ENCODE measurements at places on chromosomes 5 and 9.

GRCh38 chr9:17635115-17635890 lies 56.4 kb downstream of the SH3GL2 start:
- no peak for DNase-seq

GRCh38 chr5:76788362-76788761 lies 30.5 kb upstream of the F2RL1 start:
- no peak for DNase-seq

DNA sequence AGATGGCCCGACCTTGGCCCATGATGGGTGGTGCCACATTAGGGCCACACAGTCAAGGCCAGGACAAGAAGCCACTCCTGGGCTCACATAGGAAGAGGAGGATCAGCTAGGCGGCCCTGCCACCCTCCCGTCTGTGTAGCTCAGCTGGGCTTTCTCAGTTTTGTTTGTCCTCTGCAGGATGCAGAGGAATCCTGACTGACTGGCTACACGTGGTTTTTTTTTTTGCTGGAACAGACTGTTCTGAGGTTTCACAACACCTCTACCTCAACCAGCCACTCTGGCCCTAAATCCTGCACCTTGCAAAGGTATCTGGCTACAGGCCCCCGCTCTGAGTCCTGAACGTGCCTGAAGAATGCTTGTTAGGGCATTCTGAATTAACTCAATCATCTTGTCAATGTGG lies 88.3 kb upstream of the MSX2 start:
- DNase-seq, result no peak

DNA sequence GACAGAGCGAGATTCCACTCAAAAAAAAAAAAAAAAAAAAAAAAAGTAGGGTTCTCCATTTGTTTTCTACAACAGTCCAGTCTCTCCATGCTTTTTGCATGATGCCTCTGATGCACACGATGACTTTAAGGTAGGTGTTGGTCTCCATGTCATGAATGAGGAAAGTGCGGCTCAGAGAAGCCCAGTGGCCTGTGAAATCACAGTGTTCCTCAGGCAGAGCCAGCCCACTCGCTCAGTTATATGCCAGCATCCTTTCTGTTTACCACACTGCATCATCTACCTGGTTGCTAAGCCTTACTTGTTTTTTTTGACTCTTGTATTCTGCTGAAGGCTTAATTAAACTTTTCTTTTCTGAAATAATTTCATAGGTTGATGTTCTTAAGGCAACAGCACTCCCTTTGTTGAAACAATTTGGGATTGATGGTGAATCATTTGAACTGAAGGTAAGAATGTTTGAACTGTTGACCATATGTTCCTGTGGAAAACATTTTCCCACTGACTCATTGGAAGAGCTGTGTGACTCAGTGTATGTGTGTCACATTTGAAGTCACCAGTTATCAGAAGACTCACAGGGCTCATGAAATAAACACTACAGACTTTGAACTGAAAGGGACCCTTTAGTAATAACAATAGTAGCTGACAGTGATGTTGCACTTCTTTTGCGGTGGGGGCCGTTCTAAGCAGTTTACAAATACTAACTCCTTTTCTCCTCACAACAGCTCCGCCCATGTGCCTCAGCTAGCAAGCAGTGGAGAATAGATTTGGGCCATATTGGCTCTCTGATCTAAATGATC lies 40.2 kb downstream of the RCL1 start:
- no peak for DNase-seq

GRCh38 chr5:147857302-147858129 lies 21.0 kb upstream of the SCGB3A2 start:
- DNase-seq, result peak; percentile 74

GRCh38 chr5:95664204-95664786 lies 17.7 kb downstream of the RFESD start:
- DNase-seq, result peak; percentile 55

- DNase-seq, result no peak
Observed at GRCh38 chr9:127972236-127972871, 8.4 kb downstream of the EEIG1 start.

DNA sequence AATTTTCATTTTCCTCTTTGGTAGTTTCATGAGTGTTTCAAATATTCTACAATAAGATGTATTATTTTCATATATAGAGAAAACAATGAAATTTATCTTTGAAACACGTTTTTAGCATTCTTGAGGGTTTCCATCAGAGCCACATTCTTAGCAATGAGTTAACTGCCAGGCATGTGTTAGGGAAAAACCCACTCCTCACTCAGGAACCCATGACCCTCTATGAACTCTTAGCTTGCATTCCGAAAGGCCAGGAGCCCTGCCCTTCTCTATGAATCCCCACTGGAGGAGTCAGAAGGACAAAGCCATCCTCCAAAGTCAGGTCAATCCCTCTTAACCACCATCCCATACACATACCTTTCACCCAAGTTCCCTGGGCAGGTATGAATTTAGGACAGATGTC lies 57.5 kb downstream of the ADAMTS12 start:
- no peak for DNase-seq

DNA sequence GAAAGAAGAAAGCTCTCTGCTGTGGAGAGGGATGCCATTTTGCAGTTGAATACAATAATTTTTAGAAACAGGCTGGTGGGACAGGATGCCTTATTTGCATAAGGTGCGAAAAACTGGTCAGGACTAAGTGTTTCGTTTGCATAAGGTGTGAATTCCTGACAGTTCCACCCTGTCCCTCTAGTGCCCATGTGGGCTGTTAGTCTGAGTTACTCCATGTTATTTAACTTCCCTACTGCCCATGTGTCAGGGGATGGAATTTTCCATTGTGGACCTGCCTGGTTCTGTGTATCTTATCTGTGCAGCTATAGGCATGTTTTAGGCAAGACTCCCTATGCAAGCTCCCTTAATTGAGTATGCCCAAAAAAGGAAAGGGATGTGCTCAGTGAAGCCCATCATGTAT lies 35.3 kb upstream of the NFIL3 start:
- no peak for DNase-seq

- DNase-seq, result no peak
Observed at GRCh38 chr5:167128581-167128980, 1162.9 kb upstream of the WWC1 start.

- DNase-seq, result no peak
Observed at GRCh38 chr5:96339862-96340261, 93.2 kb downstream of the PCSK1 start.

DNA sequence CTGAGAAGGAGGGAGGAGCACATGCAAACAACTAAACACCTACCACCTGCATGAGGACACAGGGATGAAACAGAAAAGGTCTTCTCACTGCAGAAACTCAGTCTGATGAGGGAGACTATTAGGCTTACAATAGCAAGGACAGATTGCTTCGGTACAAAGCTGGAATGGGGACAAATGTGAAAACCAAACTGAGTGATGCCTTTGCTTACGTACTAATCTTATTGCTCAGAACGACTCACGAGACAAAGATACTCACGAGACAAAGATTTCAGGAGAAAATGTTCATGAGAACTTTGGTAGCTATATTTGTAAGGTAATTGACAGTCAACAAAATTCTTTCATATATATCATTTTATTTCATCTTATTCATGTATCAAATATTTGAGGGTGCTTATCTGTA lies 71.9 kb upstream of the TAF1L start:
- no peak for DNase-seq

DNA sequence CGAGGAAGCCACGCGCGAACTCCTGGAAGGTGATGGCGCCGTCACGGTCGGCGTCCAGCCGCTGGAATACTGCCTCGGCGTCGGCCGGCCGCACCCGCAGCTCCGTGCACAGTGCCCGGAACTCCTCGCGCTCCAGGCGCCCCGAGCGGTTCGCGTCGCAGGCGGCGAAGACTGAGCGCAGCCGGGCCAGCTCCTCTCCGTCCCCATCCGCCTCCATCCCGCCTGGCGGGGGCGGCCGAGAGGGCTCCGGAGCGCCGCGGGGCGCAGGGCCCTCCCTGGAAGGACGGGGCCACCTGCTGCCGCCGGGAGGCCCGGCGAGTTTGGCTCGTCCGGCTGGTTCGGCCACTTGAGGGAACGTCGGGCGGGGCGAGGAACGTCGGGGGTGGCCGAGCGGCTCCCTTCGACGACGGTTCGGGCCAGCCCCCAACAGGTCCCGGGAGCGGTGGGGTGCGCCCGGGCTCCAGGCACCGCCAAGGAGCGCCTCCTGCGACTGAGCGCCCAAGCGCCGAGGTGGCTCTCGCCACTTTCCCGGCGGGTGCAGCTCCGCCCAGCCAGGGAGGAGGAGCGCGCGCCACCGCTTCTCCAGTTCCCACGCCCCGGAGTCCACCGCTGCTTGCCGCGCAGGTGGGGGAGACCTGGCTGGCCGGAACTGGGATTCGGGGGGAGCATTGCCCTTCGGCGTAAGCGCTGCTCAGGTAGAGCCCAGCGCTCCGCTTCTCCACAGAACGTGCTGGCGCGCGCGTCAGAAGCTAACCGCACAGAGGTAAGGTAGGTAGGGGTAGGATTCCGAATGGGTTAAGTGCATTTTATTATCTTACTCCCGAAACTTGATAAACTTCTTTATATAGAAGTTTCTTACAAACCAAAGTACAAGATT lies at the start of gene RASEF:
Gene RASEF, minus strand, starts transcription at position 492 of the 877 bp plus-strand sequence. Its CDS starts 275 bp downstream, at position 217.
- no peak for DNase-seq

DNA sequence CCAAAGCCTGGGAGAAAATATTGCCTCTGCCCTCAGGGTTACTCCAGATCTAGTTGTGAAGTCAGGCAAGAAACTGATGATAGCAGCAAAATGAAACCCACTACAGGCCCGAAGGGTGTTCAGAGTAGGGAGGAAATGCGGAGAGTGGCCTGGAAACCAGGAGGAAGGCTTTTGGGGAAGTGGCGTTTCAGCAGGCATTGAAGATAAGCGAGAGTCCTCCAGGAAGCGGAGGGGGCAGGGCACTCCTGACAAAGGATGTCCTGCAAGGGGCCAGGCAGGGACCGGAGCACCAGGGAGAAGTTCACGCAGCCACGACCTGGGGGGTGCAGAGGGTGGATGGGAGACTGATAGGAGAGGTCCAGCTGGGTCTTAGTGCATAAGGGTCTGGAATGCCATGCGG lies 7.8 kb upstream of the FOXI1 start:
- DNase-seq, result no peak

- DNase-seq, result no peak
Observed at GRCh38 chr5:113161806-113162205, 185.2 kb downstream of the DCP2 start.

GRCh38 chr5:77640589-77641396 lies 2.3 kb upstream of the OTP start:
- DNase-seq, result no peak

DNA sequence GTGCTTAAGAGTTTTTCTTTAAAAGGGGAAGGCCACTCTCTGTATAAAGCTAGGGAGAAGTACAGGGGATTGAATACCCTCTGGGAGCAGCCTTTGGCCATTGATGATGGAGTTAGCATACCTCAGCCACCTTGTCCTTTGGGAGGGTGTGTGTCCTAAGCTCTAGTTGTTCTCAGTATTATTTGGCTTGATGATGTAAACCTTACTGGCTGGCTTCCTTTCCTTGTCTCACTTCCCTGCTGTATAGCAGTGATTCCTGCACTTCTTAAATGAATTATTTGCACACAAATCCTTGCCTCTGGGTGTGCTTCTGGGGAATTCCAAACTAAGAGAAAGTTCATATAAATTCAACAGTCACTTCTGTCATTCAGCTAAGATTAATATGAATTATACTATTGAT lies 234.9 kb upstream of the RIOK2 start:
- no peak for DNase-seq

DNA sequence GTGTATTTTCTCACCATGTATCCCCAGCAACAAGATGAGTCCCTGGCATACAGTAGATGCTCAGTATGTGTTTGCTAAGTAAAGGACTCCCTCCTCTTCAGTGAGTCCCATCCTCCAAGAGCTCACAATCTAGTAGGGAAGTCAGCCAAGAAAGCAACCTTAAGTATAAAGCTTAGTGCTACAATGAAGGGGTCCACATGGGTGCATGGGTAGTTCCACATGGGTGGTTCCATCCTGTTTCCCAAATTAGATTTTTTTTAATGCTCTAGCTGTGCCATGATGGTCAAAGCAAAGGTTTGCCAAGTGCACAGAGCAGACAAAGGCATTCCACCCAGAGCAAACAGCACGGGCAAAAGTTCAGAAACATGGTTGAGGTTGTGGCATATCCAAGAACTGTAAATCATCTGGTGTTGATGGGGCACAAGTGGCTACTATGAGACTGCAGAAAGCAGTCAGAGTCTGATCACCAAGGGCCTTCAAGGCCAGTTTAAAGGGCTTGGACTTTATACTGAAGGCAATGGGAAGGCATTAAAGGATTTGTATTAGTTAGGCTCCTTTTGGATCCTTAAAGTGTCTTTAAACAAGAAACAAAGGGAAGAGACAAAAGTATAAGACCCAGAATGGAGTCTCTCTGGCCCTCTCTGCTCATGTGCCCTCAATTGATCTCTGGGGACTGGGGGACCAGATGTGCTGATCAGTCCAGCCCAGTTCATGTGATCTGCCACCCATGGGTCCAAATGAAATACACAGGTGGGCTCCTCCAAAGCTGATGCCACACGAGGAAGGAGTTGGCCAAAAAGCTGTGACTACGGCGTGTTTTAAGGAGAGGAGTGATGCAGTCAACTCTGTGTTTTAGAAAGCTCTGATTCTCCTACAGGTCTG lies 9.0 kb upstream of the CPLX2 start:
- no peak for DNase-seq

- no peak for DNase-seq
Observed at GRCh38 chr5:73395256-73395655, 53.3 kb downstream of the FOXD1 start.

GRCh38 chr9:130287736-130288135 lies 22.2 kb downstream of the HMCN2 start:
- no peak for DNase-seq

DNA sequence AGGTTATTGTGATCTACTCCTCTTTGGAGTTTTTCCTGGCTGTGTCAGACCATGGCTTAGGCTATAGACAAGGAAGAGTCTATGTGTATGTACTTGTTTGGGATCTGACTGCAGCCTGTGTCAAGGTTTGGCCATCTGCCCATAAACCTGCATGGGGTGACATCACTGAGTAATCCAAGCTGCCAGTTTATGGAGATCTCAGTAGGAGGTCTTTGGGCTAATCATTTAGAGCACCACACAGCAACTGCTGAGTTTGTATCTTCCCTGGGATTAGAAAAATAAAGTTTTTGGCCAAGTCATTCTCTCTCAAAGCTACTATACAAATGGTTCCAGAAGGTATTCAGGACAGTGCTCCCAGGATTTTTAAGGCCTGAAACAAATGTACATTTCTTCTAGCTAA lies 65.5 kb upstream of the HSPB3 start:
- DNase-seq, result peak; percentile 65

DNA sequence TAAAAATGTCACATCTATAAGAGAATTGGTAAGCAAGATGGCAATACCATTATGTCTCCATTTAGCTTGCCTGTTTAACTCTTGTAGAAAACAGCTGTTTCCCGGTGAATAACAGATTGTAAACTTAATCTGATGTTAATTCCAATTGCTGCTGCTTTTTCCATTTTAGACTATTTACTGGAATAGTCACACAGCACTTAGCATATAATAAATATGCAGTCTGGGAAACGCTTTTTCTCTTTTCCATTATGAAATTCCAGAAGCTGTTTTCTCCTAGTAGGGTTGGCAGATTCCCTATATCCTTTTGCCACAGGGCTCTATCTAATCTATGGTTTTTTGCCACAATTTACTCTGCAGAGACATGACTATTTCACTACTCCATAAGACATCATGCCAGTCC lies 148.0 kb downstream of the CEMIP2 start:
- DNase-seq, result no peak

Measured in cerebellar cortex (tissue), 1 donor.